Stimulated activated CD8-positive, alpha-beta memory T cell treated with anti-CD3 and anti-CD28 coated beads, Interleukin-12 subunit alpha, Interleukin-12 subunit beta, amount 100 ng/mL, for 1 hour (primary cell): ENCODE measurements at places on chromosomes 2 and 18.

- no peak for DNase-seq
Observed at GRCh38 chr2:29201979-29202378, 86.8 kb downstream of the CLIP4 start.

DNA sequence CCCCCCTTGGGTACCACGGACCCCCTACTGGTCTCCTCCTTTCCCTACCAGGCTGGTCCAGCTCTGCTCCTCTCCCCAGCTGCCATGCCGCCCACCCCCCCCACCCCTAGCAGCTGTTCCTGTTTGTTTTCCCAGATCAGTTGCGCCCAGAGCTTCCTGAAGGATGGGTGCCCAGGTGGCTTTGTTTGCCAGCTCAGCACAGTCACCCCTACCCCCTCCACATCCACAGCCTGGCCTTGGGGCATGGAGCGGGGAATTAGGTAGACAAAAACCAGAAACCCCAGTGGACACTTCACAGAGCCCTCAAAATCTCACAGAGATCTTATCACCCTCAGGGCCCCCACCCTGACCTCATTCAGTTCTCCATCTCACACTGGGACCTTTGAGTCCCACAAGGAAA lies 3.7 kb upstream of the CRYBA2 start:
- DNase-seq: no peak

DNA sequence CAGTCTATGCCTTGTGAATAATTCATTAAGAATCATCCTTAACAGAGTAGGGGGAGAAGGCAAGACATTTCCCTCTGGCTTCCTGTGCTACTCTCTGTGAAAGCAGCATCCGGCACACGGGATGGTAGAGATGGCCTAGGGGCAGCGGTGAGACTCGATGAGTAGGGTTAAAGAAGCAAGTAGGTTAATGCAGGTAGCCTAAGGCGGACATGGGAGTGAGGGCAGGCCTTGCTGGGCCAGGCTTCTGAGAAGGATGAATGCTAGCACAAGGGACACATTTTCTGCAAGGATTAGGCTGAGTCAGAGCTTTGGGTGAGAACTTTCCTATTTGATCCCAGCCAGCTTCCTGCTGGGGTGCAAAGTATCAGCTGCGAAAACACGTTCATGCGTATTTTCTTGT lies 80.8 kb downstream of the NXPH2 start:
- no peak for DNase-seq

GRCh38 chr2:50831676-50832075 lies 200.3 kb downstream of the NRXN1 start:
- no peak for DNase-seq

DNA sequence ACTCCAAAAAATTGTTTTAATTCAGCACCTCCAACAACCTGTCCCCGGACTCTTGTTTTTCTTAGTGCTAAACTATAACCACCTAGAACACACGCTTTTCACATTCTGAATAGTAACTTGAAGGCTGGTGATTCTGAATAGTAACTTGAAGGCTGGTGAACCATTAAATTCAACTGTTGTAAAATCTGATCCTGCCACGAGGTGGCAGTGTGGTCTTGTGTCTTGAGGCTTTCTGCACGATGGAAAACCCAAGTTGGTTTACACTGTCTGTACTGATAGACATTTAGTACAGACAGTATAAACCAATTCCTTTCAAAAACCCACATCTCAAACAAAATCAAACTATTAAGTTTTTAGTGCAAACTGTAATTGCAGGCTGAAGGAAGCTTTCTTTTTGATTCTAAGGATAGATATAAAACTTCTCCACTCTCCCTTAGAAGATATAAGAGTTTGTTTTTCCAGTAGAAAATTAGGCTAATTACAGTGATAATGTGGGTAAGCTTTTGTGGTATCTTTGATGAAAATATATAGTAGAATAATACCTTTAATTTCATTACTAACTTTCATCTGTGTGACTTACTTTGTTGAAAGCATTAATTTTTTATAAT lies 57.6 kb downstream of the VAPA start:
- peak; percentile 63 for DNase-seq

DNA sequence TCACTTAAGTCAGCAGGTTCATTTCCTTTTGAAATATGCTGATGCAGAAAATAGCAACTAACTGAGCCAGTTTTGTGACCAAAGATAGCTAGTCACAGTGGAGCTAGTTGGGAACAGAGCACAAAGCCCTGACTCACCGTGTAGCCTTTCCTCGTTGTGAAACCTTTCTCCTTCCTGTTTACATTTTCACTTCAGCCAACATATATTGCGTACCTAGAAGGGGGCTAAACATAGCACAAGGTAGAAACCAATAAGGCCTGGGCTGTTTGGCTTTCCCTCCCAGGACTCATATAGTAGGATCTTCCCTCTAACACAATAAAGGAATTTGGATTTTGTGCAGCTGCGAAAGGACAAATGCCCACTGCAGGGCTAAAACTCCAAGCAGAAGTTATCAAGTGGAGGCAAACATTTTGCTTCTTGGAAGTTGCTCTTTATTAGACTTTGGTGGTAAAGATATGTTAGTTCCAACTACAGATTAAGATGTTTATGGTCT lies 24.5 kb upstream of the LPIN2 start:
- no peak for DNase-seq

- DNase-seq: no peak
Observed at GRCh38 chr2:202609381-202610145, 25.2 kb upstream of the FAM117B start.

GRCh38 chr18:75857558-75857957 lies 430.1 kb upstream of the SMIM21 start:
- no peak for DNase-seq

DNA sequence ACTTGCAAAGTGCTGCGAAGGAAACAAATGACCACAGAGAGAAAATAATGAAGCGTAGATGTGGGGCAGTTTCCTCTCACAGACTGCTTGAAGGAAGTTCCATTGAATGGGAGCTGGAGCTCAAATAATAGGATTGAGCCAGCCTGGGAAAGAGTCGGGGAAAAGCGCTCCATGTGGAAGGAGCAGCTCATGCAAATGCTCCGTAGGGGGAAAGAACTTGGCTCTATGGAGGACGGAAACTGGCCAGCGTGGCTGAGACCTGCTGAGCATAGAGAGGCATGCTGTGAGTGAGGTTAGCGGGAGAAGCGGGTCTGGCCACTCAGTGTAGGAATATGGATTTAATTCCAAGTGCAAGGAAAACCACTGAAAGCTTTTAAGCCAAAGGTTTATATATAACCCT lies 28.6 kb upstream of the VIT start:
- no peak for DNase-seq

- DNase-seq: no peak
Observed at GRCh38 chr18:48340560-48340959, 68.6 kb downstream of the ZBTB7C start.

DNA sequence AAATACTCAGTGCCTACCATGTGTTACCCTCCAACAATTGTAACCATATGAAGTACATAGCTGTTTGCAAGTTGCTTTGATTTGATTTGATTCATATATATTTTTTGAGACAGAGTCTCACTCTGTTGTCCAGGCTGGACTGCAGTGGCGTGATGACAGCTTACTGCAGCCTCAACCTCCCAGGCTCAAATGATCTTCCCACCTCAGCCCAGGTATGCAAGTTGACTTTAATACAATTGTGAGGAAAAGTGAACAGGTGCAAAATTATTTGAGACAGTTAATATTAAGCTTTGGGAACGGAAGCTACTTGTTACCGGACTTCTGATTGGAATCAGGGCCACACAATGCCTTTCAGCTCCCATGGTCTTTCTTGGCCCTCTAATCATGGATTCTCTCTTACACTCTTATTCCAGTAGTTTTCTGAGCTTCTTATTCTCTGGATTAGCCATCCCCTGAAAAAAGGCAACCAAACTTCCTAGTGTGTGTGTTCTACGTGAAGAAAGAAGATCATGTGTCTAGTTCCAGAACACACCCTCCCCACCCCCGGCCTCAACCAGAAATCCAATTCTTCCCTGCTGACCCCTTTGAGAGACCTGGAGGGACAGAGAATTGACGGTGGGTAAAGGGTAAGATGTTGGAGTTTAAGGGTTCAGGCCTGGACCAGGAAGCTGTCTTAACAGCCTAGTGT lies 1.1 kb upstream of the RPL37A start:
- no peak for DNase-seq
